ENCODE measurements at places on chromosomes 7 and 10. TPM values are rescaled to one million over a fixed set of nuclear protein-coding genes. Genes with fewer than 3 reads are reported as not detected.

The LRMDA gene
- total RNA-seq: 7.6 TPM

The WNT2 gene
- under 0.01 TPM for total RNA-seq

The MTG1 gene
- total RNA-seq: 14.9 TPM

The TMEM248 gene
- 82.9 TPM for total RNA-seq

The GNAT3 gene
- not detected for total RNA-seq

The GIMAP4 gene
- 47.9 TPM for total RNA-seq

The ZNF467 gene
- 6.8 TPM for total RNA-seq

The GGCT gene
- 6.6 TPM for total RNA-seq

The TBC1D12 gene
- total RNA-seq: 18.2 TPM

The CYP2W1 gene
- total RNA-seq: not detected

The CPVL gene
- total RNA-seq: 132 TPM

The TLX1 gene
- total RNA-seq: not detected

The TFR2 gene
- total RNA-seq: 0.31 TPM

The SLC26A5 gene
- total RNA-seq: not detected

The PON1 gene
- not detected for total RNA-seq

The NPY gene
- total RNA-seq: not detected
